ENCODE measurements at places on chromosomes 5 and 9.

DNA sequence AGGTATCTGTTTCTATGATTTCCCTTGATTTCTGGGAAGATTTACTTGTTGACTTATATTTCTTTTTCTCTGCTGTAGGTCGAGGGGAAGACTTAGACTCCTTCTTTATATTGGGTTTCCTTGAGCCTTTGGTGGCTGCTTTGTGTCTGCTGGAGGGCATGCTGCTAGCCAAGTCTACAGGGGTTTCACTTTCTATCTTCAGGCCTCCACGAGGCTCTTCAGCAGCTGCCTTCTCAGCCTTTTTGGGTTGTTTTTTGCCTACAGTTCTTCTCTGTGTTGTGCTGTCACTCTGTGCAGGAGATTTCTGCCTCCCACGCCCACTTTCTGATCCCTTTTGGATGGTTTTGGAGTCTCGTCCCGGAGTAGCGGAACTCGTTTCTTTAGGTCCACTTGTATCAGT, 23.2 kb downstream of the LEAP2 start:
- no peak for DNase-seq

DNA sequence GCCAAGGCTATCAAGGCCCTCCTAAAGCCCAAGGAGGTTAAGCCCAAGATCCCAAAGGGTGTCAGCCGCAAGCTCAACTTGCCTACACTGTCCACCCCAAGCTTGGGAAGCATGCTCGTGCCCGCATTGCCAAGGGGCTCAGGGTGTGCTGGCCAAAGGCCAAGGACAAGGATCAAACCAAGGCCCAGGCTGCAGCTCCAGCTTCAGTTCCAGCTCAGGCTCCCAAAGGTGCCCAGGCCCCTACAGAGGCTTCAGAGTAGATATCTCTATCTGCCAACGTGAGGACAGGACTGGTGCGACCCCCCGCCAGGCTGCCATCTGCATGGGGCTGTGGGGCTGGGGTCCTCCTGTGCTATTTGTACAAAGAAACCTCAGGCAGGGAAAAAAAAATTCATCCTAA, 3.3 kb downstream of the HOMER1 start:
- no peak for DNase-seq

- no peak for DNase-seq
Observed at GRCh38 chr9:130901498-130902203, 5.0 kb upstream of the QRFP start.

DNA sequence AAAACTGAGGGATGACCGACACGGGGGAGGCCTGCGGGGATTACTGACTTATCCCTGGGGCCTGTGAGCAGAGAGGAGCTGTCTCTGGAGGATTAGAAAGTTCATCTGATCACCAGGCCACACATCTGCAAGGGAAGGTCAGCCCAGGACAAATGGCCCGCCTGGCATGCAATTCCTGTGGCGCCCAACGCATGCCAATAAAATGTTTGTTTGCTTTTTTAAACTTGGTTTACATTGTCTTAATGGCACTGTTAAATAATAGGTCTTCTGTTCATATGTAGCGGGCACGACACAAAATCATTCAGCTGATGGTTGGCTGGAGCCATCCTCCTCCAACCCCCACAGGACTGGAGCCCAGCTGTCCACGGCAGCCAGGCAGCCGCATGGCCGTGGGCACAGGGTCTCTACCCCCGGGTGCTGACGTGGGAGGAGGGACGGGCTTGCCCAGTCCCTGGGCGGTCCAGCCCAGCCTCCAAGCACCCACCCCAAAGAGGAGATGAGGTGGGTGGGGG, 41.0 kb upstream of the SLC12A7 start:
- no peak for DNase-seq

DNA sequence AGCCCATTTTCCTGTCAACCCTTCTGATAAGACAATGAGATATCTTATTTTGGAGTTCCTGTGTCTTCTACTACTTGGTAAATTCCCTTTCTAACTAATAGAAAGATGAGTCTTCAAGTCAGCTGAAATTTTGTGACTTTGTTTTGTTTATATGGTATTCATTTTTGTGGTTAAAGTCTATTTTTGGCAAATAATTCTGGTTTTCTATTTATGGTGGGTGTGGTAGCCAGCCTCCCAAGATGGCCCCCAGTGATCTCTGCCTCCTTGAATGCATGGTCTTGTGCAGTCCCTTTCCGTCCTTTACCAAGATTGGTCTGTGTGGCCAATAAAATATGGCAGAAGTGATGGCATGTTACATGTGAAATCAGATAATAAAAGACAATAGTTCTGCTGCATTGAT, 91.5 kb downstream of the NR3C1 start:
- no peak for DNase-seq

GRCh38 chr5:93868851-93869250, 127.5 kb upstream of the POU5F2 start:
- DNase-seq, result no peak

- DNase-seq, result no peak
Observed at GRCh38 chr5:78706381-78706780, 57.8 kb upstream of the LHFPL2 start.

- peak; percentile 89 for DNase-seq
Observed at GRCh38 chr9:36400332-36401163, 479 bp upstream of the RNF38 start.

GRCh38 chr9:81776834-81777233, 87.5 kb upstream of the TLE1 start:
- DNase-seq, result no peak

- DNase-seq, result no peak
Observed at GRCh38 chr9:137531099-137531765, 19.0 kb downstream of the PNPLA7 start.

- no peak for DNase-seq
Observed at GRCh38 chr5:79802406-79802805, 112.8 kb downstream of the CMYA5 start.

- DNase-seq, result no peak
Observed at GRCh38 chr9:104858271-104858670, 69.7 kb downstream of the ABCA1 start.

DNA sequence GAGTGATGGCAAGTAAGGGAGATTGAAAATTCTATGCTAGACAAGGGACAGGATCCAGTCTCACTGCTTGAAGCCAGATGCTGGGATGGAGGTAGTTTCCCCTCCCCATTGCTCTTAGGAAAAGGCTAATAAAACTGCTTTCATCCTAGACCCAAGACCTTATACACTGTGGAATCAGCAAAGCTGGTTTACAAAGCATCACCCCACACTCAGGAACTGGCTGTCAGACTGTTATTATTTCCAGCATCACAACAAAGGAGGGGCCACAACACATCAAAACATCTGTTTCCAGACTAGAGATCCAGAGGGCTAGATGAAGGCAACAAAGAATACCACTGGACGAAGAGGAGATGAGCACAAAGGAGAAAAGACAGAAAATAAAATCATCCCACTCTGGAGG, 364.6 kb upstream of the PTGER4 start:
- DNase-seq, result no peak

DNA sequence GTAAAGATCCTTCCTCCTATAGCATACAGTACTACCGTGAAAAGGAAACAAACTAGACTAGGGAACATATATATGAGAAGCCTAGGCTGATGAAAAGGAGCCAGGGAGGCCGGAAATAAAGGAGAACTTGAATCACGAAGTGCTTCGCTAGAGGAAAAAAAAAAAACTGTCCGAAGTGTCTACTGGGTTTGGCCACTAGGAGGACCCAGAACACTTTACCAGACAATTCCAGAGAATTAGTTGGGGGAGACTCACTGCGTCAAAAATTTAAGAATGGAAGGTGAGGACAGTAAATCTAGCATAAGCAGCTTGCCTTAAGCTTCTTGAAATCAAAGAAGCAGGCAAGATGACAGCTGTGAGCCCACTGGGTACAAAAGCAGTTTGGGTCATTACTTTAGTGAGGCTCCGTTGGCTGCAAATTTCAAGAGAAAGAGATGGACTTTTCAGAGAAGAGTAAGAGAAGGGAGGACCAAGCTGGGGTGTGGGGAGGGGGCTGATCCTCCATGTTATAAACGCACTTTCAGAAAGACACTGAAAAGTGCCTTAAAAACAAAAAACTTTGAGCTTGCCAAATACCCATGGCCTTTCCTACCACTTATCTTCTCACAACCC, 47.4 kb downstream of the P4HA2 start:
- DNase-seq, result peak; percentile 37

GRCh38 chr9:87849144-87849758, 33.4 kb upstream of the SPATA31E1 start:
- DNase-seq, result no peak

- DNase-seq, result no peak
Observed at GRCh38 chr5:110040178-110040577, 350.5 kb downstream of the MAN2A1 start.

GRCh38 chr9:129752900-129753729, at the start of gene PTGES:
Gene PTGES, minus strand, starts transcription at chr9:129753042. Its CDS starts 30 bp downstream, at chr9:129753012.
- DNase-seq, result no peak

GRCh38 chr9:83656952-83657351, 34.0 kb downstream of the IDNK start:
- no peak for DNase-seq

DNA sequence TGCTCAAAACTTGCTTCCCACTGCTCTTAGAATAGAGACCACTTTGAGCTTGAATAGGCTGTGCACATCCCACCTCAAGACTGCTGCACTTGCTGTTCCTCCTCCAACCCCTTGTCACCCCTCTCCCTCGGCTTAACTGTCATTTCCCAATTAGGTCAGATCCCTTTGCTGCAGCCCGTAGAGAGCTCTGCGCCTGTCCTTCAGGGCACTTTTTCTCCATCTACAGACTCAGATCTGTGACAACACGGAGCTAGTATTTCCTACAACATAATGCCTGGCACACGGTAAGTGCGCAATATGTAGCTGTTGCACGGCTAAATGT, 485 bp upstream of the HABP4 start:
- no peak for DNase-seq

DNA sequence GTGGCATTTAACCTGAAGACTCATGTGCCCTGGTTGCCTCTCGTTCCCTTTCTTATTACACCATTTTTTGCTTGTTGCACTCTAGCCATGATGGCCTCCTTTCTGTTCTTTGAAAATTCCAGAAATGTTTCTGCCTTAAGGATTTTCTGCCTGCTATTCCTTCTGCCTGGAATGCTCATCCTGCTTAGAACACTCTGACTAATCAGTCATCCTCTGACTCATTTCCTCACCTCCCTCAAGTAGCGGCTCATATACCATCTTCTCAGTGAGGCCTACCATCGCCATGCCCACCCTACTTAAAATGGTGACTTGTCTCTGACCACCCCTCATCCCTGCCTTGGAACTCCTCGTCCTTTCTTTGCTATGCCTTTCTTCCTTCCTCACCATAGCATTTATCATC, 68.8 kb downstream of the KIF4B start:
- no peak for DNase-seq

DNA sequence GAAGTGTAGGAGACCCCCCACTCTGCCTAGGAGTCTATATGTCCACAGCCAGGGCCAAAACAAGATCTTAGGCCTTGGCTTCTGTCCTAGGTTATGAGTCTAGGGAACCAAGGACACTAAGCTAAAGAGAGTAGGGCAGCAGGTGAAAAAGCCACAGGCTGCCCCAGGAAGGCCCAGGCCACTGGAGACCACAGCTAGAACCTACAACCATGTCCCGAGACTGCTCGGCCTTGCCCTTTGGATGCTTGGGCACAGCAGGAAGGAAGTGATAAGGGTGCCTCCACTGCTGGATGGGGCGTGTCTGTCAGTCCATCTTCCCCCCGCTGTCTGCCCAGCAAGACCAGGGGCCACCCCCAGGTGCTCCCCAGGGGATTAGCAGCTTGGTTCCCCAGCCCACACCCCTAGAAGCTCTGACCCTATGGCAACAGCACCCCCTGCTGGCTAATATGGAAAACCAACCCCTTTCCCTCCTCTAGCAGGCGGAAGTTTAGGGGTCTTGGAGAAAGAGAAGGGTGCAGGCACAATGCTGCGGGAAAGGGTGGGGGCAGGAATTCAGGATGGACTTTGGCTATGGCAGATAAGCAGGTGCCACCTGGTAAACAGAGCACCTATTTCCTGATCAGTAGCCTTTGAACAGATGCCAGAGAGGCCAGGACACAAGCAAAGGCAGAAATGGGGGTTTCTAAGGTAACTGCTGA, 10.5 kb upstream of the IRF1 start:
- peak; percentile 58 for DNase-seq

GRCh38 chr5:16644301-16644889, 27.6 kb upstream of the RETREG1 start:
- DNase-seq, result no peak

- no peak for DNase-seq
Observed at GRCh38 chr5:110179321-110179720, 489.6 kb downstream of the MAN2A1 start.

DNA sequence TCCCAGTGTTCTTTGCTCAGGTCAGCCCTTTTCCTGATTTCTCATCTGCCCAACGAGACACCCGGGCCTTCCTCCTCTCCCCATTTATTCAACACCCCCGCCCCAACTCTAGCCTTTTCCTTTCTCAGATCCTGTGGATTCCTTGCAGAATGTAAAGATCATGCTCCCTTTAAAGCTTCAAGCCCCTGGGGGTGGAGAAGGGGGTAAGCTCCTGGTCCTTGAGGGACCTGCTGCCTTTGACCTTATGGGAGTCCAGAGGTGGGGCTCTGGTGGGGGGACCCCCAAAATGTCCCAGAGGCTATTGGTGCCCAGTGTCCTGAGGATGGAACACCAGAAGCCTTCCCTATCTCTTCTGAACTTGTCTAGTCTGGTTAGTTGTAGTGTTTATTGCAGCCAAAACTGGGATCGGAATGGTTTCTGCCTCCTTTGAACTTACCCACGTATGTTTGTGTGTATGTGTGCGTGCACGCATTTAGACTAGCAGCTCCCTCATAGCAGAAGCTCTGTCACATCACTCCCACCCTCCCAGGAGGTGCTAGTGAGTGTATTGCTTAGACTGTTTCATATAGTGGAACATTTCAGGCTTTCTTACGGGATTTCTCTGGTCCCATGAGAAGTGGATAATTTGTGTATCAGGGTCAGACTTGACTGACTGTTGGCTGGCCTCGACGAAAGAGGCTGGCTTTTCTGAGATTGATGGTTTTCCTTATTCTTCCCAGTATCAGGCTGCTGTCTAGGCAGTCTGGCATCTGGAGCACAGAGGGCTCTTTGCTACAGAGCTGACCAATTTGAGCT, 1.1 kb downstream of the GALNT10 start:
- DNase-seq, result no peak

DNA sequence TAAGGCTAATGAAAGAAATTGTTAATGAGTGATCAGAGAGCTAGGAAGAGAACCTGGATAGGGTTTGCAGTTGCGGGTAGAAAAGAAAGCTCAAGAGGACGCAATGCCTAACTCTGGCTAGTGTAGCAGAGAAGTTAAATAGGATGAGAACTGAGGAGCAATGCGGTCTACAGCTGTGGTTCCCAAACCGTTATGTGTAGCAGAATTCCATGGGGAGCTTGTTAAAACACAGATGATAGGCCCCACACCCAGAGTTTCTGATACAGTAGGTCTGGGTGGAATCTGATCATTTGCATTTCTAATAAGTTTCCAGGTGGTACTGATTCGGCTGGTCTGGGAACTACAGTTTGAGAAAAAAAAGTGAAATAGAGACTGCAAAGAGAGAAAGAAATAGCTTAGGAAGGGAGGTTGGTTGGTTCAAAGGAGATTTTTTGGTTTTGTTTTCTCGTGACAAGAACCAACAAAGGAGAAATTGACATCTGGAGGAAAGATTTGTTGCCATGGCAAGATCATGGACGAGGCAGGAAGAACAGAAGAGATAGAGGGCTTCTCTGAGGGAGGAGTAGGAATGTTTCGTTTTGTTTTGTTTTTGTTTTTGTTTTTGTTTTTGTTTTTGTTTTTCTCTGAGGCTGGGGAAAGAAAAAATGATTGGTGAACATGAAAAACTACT, 276.1 kb downstream of the ARRDC3 start:
- no peak for DNase-seq

GRCh38 chr5:66742083-66742895, 146.1 kb downstream of the MAST4 start:
- peak; percentile 17 for DNase-seq

Data from LoVo (cell line).